ENCODE measurements at places on chromosomes 4 and X. TPM values are rescaled to one million over a fixed set of nuclear protein-coding genes. Genes with fewer than 3 reads are reported as not detected.

CXorf51A gene
- total RNA-seq, result not detected

ITGB1BP2 gene
- 0.80 TPM for total RNA-seq

ELF4 gene
- total RNA-seq, result 18.9 TPM

CCKAR gene
- not detected for total RNA-seq

LRIT3 gene
- not detected for total RNA-seq

EDA2R gene
- 4.0 TPM for total RNA-seq

DNAAF6 gene
- total RNA-seq, result not detected

UCHL1 gene
- total RNA-seq, result 1,497 TPM

APOOL gene
- 12.5 TPM for total RNA-seq

GUCY1A1 gene
- total RNA-seq, result 0.39 TPM

ATG4A gene
- 10.1 TPM for total RNA-seq

CCSER1 gene
- total RNA-seq, result under 0.01 TPM

SSX2B gene
- not detected for total RNA-seq

LIMCH1 gene
- 1.4 TPM for total RNA-seq

WNK3 gene
- 1.3 TPM for total RNA-seq

ETDA gene
- not detected for total RNA-seq

FAM114A1 gene
- total RNA-seq, result 215 TPM
